Activated gamma-delta T cell treated with Interleukin-2 at 50 U/mL for 16 hours (primary cell): ENCODE measurements at places on chromosomes 11 and 22.

DNA sequence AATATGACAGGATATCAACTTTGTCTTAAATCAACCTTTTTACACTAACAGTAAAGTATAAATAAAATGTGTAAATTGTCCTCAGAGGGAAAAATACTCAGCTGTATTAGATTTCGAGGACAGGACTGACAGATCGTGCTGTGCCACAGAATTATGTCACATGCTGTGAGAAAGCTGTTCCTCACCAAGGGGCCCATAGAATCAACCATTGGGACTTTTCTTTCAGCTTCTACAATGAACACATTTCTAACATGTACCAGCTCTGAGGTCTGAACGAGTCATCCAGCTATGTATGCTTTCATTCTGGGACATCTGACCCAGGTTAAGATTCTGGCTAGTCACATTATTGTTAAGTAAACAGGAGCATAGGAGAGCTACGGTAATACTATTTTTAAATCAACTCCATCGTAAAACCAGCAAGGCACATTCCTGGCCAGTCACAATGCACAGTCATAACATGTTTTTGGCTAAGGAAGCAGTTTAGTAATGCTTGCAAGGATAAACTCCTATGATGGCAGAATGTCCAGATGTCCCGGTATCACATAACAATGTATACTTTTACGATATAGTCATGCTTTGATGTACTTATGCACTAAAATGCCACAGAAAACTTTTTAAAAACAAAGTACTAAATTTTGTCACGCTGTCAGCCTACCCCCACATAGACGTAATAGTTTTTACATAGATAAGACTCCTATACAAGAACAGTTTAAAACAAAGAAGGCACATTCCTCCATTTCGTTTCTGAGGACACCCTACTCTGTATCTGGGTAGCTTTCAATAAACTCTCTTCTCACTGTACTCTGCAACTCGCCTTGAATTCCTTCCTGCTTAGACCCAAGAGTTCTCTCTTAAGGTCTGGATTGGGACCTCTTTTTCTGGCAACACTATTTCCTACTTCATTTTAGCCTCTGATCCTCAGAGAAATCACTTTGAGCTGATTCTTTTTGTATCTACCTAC is 27.4 kb downstream of the ZNF214 start:
- no peak for DNase-seq

- DNase-seq = no peak
Observed at GRCh38 chr11:16347928-16348685, 8.2 kb downstream of the SOX6 start.

GRCh38 chr11:59380263-59381059 is 21.8 kb downstream of the OR5AN1 start:
- DNase-seq = no peak

GRCh38 chr11:37811349-37811748 is 1213.3 kb upstream of the RAG2 start:
- no peak for DNase-seq

GRCh38 chr11:102147015-102147414 is 36.8 kb downstream of the YAP1 start:
- DNase-seq = no peak

- DNase-seq = no peak
Observed at GRCh38 chr22:30048681-30049080, 31.6 kb upstream of the HORMAD2 start.

GRCh38 chr11:122863704-122864326 is 18.7 kb upstream of the JHY start:
- peak; percentile 24 for DNase-seq

- DNase-seq = no peak
Observed at GRCh38 chr11:77201991-77202841, 74.2 kb downstream of the MYO7A start.

DNA sequence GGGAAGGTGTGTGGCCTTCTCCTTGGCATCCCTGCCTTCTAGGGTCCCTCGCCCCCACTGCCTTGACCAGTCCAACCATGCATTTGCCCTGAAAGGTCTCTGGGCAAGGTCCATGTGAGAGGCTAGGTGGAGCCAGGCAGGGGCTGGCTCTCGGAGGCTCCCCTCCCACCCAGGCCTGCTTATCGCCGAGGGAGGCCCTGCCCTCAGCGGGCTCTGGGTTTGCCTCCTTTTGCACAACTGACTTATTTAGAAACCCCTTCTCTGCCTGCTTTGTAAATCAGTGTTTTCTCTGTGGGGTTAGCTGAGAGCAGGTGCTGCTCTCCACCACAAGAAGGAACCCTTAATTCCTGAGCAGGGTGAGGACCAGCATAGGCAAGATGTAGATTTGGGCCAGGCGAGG is 47.7 kb downstream of the CD82 start:
- no peak for DNase-seq

- DNase-seq = no peak
Observed at GRCh38 chr11:103433386-103434072, 324.3 kb downstream of the DYNC2H1 start.

- DNase-seq = no peak
Observed at GRCh38 chr11:18772211-18772610, 19.4 kb downstream of the PTPN5 start.

- DNase-seq = no peak
Observed at GRCh38 chr22:47177334-47177815, 414.9 kb downstream of the TBC1D22A start.

DNA sequence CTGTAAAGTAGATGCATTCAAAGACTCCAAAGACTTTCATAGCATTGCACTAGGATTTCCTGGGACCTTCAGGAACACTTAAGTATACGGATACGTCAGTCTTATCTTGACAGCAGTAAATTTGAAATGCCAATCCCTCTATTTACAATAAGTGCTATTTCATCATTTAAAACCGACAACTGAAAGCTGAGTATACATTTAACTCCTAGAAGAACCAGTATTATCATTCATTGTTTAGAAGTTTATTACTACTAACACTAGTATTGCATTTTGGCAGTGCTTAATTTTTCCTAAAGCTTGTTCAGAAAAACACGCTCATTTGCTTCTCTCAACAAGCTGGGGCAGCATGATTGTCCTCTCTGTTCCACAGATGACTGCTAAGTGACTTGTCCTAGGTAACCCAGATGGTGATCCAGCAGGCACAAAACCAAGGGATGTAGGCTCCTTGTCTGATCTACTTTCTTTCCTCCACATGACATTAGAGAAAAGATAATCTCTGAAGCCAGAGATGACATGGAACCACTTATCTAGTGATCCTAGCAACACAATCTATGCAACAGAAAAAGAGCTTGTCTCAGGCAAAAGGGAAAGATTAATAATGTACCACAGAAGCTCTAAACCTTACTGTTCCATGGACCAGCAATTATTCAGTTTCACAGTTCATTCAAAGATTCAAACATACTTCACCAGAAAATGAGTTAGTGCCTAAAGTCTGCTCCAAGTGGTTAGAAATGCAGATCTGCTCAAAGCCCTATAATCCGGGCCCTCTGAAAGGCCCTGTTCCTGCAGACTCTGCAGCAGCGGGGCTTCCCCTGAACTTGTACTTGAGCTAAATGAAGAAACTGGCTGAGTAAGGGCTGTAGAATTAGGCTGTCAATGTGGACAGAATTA is 5.2 kb downstream of the MAML2 start:
- no peak for DNase-seq

- DNase-seq = no peak
Observed at GRCh38 chr11:122156940-122157382, 40.9 kb upstream of the BLID start.

DNA sequence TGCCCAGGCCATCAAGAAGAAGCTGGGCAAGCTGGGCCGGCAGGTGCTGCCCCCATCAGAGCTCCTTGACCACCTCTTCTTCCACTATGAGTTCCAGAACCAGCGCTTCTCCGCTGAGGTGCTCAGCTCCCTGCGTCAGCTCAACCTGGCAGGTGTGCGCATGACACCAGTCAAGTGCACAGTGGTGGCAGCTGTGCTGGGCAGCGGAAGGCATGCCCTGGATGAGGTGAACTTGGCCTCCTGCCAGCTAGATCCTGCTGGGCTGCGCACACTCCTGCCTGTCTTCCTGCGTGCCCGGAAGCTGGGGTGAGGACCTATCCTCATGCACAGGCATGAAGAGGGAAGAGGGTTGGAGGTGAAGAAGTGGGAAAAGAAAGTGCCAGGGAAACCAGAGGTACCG is 5.3 kb upstream of the NHERF4 start:
- no peak for DNase-seq

- DNase-seq = no peak
Observed at GRCh38 chr11:17407575-17407974, 19.1 kb upstream of the KCNJ11 start.

GRCh38 chr22:25747245-25747944 is 5.4 kb downstream of the MYO18B start:
- no peak for DNase-seq

DNA sequence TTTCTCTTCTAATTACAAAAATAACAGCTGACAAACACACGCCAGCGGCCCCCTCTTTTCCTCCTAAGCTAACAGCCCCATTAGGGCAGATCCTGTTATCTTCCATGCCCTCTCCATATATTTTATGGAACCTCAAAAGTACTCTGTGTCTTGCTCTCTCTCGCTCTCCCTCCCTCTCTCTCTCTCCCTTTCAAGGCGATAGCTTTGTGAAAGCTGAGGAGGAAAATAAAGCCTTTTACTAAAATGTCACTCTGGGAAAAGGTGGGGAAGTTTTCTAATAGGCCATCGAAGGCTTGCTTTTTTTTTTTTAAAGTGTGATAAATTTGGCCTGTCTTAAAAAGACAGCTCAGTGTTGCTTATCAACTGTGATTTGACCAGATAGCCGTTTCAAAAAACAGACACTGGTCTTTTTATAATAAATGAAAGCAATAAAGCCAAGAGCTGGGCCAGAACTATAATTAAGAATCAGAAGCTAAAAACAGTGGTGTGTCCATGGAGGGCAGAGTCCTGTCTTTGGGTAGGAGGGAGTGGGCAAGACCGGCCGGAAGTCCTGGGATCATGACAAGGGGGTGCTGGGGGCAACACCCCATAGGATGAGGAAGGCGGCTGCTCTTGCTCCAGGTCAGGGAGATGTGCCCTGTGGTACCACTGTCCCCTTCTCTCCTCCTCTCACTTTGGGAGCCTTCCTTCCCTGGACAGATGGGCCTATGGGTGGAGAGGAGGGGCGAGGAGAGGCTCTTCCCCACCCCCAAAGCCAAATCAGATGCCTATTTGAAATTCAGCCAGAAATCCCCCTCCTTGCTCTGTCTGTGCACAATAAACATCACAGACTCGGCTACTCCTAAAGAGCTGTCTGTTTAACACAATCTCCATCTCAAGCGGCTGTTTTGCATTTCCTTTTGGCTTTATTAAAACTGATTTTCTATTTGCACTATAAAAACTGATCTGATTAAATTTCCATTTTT is 267.2 kb downstream of the BUD13 start:
- no peak for DNase-seq

- DNase-seq = no peak
Observed at GRCh38 chr11:93653080-93653479, 8.4 kb upstream of the CEP295 start.

DNA sequence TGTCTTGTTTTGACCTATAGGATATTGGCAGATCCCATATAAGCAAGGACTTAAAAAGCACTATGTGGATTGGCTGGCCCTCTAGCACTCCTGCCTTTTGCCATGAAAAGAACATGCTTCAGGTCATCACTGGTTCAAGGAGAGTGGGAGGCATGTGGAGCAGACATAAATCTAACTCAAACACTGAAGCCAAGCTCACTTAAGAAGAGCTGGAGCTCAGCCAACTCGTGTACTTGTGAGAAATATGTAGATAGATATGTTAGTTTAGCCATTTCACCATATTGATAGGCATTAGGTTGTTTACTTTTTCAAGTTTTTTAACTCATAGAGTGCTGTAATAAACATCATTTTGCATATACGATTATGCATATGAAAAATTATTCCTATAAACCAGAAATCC is 19.9 kb upstream of the BBOX1 start:
- DNase-seq = no peak

DNA sequence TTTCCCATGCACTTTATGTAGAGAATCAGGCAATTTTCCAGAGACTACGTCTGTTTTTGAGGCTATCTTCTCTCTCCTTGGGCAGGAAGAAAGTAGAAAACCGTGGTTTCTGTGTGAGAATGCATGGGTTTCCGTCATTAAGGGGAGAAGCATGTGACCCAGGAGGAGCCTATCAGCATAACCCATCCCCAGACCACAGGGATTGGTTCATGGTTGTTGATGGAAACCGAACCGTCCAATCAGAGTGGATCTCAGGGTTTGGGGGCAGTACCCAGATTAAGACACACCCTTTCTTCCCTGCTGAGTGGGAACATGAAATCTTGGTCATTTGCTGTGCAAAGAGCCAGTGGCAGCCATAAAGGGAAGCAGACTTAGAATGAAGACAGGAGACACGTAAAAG is 517.8 kb downstream of the MN1 start:
- no peak for DNase-seq

GRCh38 chr22:42912059-42912458 is 55.0 kb upstream of the ARFGAP3 start:
- no peak for DNase-seq

DNA sequence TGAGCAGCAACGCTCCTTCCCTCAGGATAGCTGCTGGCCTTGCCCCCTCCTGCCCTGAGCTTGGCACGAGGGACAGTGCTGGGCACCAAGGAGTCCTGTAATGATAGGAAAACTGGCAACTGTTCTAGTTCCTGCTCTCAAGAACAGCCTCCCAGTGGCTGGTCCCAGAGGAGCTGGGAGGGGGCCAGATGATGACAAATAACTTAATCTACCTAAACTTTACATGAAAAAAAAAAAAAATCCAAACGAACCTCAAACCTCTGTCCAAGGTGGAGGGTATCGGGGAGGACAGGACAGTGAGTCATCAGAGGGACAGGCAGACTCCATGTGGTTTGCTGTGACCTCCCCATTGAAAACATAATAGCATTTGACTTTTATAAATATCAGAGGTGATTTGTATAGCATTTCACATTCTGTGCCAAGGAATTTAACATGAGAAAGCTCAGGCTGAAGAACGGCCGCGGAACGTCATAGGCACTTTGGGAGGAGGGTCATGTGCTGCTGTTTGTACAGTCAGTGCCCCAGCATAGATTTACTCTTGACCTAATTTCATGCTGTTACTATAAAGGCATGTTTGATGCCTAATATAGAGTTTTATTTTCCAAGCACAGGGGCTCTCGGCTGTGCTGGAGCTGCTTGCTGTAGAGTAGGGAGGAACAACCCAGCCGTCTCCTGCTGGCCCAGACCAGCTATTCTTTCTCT is 98.2 kb upstream of the NNMT start:
- no peak for DNase-seq

DNA sequence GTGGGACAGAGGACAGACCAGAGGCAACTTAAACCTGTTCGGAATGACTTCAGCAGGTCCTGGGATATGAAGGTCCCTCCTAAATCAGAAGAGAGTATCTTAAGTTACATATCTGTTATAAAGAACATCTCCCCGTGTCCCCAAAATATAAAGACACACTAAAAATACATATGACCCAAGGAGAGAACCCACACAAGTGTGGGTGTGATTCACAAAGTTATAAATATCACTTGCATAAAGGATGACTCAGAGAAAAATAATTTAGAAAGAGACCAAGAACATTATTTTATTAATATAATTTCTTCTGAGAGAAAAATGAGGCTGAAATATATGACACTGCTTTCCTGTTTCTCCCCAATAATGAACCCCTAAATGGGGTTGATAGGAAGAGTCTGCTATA is 14.2 kb downstream of the OR5B21 start:
- no peak for DNase-seq

- DNase-seq = no peak
Observed at GRCh38 chr11:44083906-44084305, 11.6 kb upstream of the EXT2 start.

GRCh38 chr11:9017773-9018172 is 14.0 kb upstream of the NRIP3 start:
- DNase-seq = no peak

- DNase-seq = peak; percentile 12
Observed at GRCh38 chr22:22576244-22576988, 17.4 kb upstream of the PRAME start.

GRCh38 chr11:62018981-62019664 is 51.7 kb upstream of the FTH1 start:
- DNase-seq = no peak
